SK-N-SH treated with all-trans-retinoic acid at 6 μM for 48 hours (cell line): ENCODE measurements at places on chromosomes 12 and 14.

- ATAC-seq, result no peak
These were observed 57.1 kb downstream of the STON2 start for GRCh38 chr14:81342850-81343580.

GRCh38 chr12:54004063-54004840 is 4.3 kb downstream of the HOXC9 start:
- no peak for ATAC-seq

- no peak for ATAC-seq
These were observed 60.3 kb upstream of the GALNT9 start for GRCh38 chr12:132389526-132390286.

DNA sequence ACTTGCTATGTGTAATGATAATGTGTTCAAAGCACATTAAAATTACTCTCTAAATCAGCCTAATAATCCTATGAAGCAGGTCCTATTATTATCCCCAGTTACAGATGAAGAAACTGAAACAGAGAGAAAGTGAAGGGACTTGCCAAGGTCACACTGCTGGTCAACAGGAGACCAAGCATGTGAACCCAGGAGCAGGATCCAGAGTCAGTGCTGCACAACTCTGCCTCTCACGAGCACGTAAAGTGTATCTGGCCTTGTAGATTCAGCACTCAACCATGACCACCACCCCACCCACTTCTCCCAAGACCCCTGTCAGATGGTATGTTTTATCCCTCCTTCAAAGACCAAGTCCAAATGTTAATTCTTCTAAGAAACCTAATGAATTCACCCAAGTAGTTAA is 100.7 kb downstream of the TTC7B start:
- ATAC-seq, result no peak

- no peak for ATAC-seq
These were observed 15.3 kb upstream of the CERS5 start for GRCh38 chr12:50182461-50182860.

GRCh38 chr14:79630288-79630960 is 580.9 kb downstream of the DIO2 start:
- ATAC-seq, result no peak

GRCh38 chr14:100619396-100620254 is 32.4 kb upstream of the BEGAIN start:
- no peak for ATAC-seq

DNA sequence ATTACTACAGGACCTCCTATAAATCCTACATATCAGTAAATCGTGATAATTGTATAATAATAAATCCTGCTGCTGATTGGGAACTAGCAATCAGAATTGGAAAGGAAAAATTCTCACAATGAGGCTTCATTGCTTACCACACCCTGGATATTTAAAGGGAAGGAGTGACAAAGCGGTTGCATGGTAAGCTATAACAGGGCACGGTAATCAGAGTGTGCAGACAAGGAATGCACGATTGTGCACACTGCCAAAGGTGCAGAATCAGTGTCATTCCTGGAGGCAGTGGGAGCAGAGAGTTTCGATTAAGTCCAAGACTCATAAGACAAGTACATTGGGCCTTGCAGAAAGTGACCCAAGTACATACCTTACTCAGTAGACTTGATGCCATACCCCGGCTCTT is 277.5 kb upstream of the NPAS3 start:
- ATAC-seq, result no peak

- ATAC-seq, result no peak
These were observed 222.4 kb downstream of the IPO8 start for GRCh38 chr12:30473274-30473673.

- no peak for ATAC-seq
These were observed 131.1 kb downstream of the ETV6 start for GRCh38 chr12:11780521-11781101.

DNA sequence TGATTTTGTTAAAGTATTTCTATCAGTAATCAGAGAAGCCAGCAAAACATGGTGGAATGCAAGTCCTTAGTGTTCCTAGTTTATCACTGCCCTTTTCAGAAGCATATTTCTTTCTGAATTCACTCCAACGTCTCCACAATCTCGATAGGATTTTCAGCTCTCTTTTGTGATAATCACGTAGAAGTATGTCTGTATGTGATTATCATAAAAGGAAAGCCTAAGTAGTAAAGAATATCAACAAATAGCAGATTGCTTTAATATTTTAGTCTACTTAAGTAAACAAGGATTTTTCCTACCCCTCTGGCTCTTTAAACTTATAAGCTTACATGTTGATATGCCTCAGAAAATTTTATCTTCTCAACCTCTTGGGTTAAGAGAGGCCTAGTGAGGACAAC is 147.4 kb upstream of the NUDT4 start:
- ATAC-seq, result peak; percentile 18

DNA sequence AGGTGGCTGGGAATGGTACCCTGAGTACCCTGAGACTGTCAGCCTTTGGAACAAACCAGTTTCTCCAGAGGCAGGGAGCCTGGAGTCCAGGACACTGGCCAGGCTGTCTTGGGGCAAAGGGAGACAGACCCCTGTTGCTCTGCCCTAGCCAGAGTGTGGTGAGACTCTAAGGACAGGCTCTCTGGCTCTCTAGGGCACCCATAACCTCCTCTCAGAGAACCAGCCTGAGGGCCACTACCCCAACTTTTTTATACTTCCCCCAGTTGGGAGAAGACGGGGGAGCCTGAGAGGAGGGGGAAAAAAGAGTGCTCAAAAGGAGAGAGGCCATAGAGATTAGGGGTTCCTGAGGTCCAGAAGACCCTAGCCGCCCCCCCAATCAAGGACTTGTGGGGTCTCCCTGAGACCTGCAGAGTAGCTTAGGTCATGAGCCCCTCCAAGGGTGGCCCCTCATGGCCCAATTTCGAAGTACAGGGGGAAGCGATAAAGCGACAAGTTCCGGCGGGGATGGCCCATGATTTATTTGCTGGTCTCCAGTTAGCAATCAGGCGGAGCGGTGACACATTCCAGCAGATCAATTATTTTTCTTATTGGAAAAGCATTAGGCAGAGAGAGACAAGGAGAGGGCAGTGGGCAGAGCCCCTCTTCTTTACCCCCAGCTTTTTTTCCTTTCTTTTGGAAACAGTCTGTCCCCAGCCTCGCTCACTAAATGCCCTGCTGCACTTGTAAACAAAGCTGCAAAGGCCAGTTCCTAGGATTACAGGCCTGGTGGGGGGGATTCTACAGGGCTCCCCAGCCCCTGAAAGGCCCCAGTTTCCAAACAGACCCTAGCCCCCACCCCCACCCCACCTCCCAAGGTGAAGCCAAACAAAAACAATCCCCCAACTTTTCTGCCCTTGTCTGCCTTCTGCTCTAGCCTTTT is 1.5 kb downstream of the HOXC8 start:
- ATAC-seq, result peak; percentile 8; the same call in 1 of the 3 replicates

DNA sequence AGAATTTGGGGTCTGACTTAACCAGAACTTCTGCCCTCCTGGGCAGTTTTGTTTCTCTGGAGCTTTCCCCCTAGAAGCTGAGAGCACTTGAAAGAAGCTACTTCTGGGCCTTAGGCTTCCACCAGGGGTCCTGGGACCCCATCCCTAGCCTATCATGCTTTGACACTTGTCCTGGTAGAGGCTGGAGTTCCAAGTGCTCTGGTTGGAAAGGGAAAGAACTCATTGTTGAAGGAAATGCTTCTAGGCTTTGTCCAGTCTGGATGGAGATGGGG is 1.4 kb upstream of the COL2A1 start:
- ATAC-seq, result no peak

GRCh38 chr14:24162093-24162492 is 1.0 kb downstream of the IRF9 start:
- ATAC-seq, result no peak

GRCh38 chr12:92098594-92099380 is 46.9 kb downstream of the BTG1 start:
- no peak for ATAC-seq

DNA sequence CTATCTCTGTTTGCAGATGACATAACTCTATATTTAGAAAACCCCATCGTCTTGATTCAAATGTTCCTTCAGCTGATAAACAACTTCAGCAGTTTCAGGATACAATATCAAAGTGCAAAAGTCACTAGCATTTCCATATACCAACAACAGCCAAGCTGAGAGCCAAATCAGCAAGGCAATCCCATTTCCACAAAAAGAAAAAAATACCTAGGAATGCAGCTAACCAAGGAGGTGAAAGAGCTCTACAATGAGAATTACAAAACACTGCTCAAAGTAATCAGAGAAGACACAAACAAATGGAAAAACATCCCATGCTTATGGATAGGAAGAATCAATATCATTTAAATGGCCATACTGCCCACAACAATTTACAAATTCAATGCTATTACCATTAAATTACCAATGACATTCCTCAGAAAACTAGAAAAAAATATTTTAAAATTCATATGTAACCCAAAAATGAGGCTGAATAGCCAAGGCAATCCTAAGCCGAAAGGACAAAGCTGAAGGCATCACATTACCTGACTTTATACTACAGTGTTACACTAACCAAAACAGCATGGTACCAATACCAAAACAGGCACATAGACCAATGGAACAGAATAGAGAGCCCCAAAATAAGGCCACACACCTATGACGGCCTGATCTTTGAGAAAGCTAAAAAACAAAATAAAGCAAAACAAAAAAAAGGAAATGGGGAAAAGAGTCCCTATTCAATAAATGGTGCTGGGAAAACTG is 901.7 kb downstream of the LRFN5 start:
- ATAC-seq, result no peak

- no peak for ATAC-seq
These were observed 505.5 kb downstream of the NPAS3 start for GRCh38 chr14:33444136-33444535.

DNA sequence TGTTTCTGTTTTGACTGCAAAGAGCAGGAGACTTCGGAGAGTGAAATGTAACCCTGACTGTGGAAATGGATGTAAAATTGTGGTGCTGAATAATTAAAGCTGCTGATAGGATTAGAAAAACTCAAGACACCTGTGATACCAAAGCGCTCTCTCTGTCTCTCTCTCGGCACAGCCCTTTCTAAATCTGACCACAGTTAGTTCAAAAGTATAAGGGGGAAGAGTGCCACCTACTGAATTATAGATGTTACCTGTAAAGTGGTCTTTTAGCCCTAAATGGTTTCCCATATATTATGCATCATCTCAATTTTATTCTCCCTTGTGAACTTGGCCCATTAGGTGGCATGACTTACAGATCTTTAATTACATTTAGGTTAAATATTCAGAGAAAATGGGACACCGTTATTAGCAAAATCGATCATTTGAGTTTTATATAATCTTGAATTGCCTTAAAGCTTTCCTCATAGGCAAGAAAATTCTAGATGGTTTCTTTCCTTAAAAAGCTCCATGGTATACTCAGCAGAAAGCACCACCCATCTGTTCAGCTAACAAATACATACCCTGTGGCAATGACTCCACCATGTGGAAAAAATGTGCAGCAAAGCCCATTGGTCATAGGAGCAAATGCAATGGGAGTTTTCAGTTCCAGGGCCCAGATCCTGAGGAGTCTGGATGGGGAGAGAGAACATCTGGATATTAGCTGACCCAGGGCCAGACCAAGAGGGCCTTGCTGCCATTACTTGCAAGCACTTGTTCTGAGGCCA is 18.1 kb downstream of the RFC5 start:
- ATAC-seq, result peak; percentile 91

GRCh38 chr14:65431951-65432350 is 19.4 kb downstream of the FUT8 start:
- no peak for ATAC-seq

GRCh38 chr12:95700316-95700785 is 90.2 kb downstream of the NTN4 start:
- ATAC-seq, result no peak

GRCh38 chr12:3747543-3747942 is 5.4 kb downstream of the CRACR2A start:
- ATAC-seq, result no peak

DNA sequence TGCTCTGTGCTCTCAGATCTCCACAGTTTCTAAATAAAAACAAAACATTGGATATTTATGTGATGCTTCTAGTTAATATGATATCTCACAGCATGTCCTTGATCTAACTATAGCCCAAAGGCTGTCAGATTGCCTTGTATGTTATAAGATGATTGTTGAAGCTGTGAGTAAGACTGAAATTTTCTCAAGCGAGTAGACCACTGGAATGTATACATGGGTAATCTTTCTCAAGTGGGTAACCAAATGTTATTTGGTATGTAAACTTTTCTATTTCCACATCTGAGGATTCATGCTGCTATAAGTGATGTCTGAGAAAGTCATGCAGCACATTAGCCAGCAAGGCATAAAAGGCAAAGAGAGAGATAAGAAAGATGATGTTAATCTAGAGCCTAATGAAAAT is 886.7 kb downstream of the NRXN3 start:
- ATAC-seq, result no peak

DNA sequence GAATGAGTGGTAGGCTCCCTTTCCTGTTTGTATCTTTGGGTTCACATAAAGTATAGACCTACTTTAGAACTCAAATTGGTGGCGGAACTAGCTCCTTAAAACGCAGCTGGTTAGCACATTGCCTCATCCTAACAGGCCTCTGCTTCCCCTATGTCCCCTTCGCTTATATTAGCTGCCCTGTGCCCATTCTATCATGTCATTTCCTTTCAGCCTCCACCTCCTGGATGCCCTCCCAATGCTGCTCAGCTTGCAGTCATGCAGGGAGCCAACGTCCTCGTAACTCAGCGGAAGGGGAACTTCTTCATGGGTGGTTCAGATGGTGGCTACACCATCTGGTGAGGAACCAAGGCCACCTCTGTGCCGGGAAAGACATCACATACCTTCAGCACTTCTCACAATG is 3.5 kb downstream of the DAZAP2 start:
- ATAC-seq, result no peak

DNA sequence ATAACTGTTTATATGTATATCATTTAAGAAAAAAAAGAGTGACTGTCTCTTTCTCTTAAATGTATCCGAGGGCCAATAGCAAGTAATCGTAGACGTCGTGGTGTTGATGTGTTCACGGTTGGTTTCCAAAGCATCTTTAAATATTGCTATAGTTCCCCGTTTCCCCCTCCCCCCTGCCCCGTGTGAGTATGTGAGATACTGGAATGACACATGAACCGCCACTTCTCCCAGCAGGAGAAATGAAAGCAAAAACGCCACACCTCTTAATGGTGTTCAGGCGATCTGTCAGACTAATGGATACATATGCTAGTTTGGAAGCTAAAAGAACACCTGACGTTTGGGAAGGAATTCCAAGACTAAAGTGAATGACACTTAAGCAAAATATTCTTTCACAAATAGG is 258.3 kb downstream of the FOXN3 start:
- no peak for ATAC-seq

GRCh38 chr12:121537814-121538698 is 42.8 kb downstream of the KDM2B start:
- ATAC-seq, result peak; percentile 13

- no peak for ATAC-seq
These were observed 12.9 kb upstream of the NEMF start for GRCh38 chr14:49865431-49865859.
